ENCODE measurements at places on chromosomes 2 and 18.

- no peak for DNase-seq
These were observed 3.6 kb downstream of the CNOT11 start for GRCh38 chr2:101256316-101256715.

DNA sequence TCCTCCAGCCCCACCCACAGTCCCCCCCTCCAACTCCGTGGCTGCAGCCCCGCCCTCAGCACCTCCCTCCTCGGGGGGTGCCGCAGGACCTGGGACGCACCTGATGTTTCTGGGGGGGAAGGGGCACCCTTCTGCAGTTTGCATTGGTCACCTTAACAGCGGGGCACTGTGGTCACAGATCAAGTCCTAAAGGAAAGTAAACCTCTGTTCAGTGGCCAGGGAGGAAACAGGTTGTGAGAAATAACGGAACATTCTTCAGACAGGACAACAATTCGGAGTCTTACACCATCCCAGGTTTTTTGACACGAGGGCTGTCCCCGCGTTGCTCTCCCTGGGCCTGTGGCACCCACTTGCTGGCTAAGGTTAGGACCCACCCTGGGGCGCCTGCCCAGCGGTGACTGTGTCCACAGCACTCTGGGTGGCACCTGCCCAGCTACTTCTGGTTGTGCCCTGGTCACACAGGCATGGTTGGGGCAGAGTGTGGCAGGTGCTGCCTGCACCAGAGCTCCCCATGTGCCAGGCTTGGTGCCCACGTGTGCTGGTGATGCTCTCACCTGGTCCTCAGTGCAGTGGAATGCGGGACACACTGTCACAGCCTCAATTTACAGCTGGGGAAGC lies 93.5 kb upstream of the OTOS start:
- DNase-seq = no peak

GRCh38 chr2:27115519-27115918 lies 3.4 kb downstream of the CGREF1 start:
- no peak for DNase-seq

GRCh38 chr2:25808006-25808383 lies 70.3 kb downstream of the ASXL2 start:
- no peak for DNase-seq

DNA sequence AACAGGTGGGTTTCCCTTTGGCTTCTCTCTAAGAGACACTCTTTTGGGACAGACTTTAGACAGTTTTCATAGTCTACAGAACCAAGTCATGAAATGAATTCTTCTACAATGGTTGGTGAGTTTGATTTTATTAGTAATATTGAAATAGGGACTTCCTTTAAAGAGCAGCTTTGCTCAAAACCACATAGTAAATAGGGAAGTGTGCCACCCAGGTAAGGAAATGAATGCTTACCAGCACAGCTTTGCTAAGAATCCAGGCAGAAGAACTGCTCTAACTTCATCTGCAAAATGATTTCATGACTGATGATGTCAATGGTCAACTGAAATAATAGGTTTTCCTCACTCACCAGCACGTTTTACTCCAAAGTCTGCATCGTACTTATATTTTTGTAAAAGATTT lies 89.2 kb downstream of the NYAP2 start:
- DNase-seq = no peak

- DNase-seq = no peak
These were observed 198.1 kb upstream of the NRP2 start for GRCh38 chr2:205484215-205484614.

GRCh38 chr2:37552339-37552738 lies 119.1 kb downstream of the CDC42EP3 start:
- DNase-seq = no peak

GRCh38 chr2:136206613-136207012 lies 88.7 kb upstream of the CXCR4 start:
- DNase-seq = no peak

DNA sequence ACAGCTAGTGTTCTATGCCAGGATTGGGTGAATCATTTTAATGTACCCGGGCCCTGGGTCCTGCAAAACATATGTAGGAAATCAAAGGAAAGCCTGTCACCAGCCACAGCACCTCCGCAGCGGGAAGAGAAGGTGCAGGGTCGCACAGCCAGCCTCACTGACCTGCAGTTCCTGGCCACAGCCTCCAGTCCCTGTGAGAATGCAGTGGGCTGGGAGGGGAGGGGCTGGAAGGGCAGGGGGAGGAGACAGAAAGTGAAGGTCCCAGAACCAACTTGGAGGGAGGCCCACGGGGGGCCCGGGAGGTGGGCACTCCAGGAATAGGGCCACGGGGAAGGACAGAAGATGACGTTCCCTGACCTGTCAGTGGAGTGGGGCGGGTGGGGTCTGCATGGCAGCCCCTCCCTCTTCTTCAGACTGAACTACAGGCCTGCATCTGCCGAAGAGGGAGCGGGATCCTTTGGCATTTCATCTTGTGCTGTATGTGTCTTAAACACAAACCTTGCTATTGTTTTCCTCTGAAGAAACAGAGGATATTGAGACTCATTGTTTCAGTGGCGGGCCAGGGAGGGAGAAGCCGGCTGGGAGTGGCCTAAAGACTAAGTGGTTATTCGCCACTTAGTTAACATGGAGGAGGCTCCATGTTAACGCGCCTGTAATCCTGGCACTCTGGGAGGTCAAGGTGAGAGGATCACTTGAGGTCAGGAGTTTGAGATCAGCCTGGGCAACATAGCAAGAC lies 7.5 kb downstream of the MAL start:
- no peak for DNase-seq

DNA sequence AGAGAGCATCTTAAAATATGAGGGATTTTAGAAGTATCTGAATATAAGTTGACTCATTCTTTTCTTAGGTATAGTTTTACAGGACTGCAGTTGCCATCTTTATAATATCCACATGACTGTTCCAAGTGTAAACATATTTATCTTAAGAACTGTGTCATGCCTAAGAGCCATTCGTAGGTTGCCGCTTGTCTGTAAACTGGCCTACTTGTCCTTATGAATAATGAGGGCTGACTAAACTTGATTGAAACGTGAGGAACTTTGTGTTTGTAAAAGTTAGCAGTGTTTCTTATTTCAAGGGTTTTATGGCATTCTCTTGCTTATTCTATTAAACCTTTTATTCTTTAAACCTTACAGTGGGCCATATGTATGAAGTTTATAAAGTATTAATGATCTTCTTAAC lies 99.6 kb downstream of the MAP3K20 start:
- no peak for DNase-seq

DNA sequence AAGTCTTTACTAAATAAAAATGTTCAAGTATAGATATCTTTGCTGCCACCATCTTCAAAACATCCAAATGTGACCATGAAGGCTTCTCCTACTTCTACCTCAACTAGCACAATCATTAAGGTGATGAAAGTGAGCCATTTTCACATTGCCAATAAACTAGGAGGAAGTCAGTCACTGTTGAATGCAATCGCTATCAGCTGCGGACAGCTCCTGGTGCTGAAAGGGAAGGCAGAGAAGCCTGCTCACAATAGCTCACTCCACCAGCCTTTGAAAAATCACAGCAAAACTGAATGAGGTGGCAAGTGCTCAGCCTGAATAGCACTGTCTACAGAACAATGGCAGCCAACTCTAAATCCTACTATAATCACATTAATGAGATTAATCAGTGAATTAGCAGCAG lies 2.2 kb downstream of the MYT1L start:
- DNase-seq = no peak

DNA sequence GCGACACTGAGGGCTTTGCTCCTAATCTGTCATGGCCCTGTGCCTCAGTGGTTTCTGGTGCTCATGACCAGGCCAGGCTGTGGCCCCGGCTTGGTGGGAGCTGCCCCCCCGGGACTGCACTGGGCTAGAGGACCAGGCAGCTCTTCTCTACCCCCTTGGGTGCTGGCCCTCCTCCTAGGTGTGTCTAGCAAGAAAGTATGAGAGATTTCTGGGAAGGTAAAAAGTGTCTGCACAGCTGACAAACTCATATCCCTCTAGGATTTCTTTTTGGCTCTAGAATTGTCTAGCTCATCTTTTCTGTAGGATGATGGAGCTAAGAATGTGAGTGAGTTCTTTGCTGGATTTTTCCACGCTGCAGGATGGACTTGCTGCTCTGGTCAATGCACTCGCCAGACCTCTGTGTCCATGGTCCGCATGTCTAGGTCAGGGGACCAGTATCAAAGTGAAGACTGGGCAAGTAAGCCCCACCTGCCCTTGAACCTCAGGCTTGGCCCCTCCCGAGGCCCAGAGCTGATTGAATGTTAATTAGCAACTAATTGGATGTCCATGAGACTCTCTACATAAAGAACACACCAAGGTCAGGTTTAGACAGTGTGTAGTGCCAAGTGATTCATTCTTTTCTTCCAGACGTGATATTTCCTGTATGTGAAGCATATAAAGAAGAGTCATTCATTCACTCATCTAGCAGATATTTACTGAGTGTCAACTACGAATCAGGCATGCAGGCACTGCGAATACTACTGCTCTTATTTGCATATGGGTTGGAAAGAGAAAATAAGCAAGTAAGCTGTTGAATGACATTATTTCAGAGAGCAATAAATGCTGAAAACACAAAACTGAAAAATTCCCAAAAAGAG lies 15.6 kb upstream of the PSD4 start:
- no peak for DNase-seq

DNA sequence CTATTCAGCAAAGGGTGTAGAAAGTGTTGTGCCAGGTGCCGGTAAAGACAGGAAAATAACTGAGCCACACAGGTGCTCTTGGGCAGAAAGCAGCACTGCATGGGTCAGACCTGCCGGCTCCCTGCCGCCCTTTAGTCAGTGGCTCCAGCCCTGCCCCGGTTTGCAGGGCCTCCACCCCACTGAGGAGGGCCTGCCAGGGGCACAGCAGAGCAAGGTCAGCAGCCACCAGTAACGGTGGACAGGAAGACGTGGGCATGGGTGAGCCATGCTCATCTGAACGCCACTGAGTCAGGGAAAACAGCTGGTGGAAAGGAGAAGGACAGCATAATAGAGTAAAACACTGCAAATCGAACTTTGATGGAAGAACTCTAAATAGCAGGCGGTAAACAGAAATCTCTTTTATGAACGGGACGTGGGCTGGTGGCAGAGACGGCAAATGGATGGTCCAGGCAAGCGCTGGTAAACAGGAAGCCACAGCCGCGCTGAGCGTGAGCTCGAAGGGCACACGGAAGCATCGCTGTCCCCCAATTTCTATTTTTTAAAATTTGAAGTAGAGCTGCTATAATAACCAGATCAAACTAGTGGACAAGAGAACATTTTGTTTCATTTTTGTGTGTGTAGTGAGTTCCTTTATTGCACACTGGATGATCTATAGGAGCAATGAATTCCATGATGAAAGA lies 141.8 kb upstream of the ALKAL2 start:
- DNase-seq = no peak

GRCh38 chr2:72674982-72675915 lies 150.6 kb downstream of the EXOC6B start:
- no peak for DNase-seq

DNA sequence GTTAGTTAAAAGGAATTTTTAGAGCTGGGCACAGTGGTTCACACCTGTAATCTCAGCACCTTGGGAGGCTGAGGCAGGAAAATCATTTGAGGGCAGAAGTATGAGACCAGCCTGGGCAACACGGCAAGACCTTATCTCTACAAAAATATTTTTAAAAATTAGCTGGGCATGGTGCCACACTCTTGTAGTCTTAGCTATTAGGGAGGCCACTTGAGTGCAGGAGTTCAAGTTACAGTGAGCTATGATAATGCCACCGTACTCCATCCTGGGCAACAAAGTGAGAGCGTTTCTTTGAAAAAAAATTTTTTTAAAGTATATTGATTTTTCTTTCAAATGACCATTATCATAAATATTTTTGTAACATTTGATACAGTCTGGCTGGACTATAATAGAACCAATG lies 93.6 kb upstream of the FAM117B start:
- DNase-seq = no peak

DNA sequence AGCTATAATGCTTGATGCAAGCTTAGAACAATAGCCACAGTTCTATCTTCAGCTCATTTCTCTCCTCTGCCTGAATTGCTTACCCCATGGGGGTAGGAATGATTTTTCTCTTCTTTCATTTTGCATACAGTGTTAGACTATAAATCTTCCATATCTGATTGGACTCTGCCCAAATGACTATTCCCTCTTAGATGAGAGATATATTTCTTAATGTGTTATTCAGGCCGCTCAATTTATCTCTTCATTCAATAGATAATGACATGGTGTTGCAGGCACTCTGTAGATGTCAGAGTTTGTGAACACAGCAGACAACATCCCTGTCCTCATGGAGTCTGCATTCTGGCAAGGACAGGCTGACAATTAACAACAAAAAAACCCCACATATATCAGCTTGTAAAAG lies 443.7 kb upstream of the CELF4 start:
- no peak for DNase-seq

GRCh38 chr2:99111236-99111635 lies 30.3 kb upstream of the C2orf15 start:
- no peak for DNase-seq

GRCh38 chr2:157056200-157056676 lies 201.3 kb upstream of the GALNT5 start:
- no peak for DNase-seq
